ENCODE measurements at places on chromosomes 4 and X.

GRCh38 chrX:14529290-14529989, at the start of gene GLRA2:
TSS of gene GLRA2 (plus strand) at chrX:14529536. CDS start at chrX:14530058, 522 bp downstream.
- DNase-seq: no peak

DNA sequence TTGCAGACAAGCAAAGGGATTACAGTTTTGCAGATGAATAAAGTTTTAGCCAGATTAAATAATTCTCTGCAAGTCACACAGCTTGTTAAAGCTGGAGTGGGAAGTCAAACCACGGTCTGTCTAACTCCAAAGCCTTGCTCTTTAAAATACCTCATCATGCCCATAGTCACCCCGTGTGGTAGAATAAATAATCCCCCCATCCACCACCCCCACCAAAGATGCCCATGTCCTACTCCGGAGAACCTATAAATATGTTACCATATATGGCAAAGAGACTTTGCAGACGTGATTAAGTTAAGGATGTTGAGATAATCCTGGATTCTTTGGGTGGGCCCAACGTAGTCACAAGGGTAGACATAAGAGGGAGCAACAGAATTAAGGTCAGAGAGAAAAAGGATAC, 118.7 kb downstream of the BEND2 start:
- DNase-seq: no peak

GRCh38 chr4:53273726-53274125, 92.1 kb downstream of the SCFD2 start:
- DNase-seq: no peak

- DNase-seq: no peak
Observed at GRCh38 chrX:133794126-133794525, 191.3 kb downstream of the GPC3 start.

Measured in hematopoietic multipotent progenitor cell treated with erythropoietin and hydrocortisone succinate and interleukin-3 and kit ligand, for 8 days (in vitro differentiated cells).